ENCODE measurements at places on chromosomes 13 and 19.

GRCh38 chr19:55452749-55453346 lies 8.6 kb downstream of the ISOC2 start:
- peak; percentile 76 for DNase-seq

GRCh38 chr13:49421391-49421790 lies 22.5 kb downstream of the CAB39L start:
- no peak for DNase-seq

GRCh38 chr19:30879225-30879624 lies 470.0 kb downstream of the TSHZ3 start:
- DNase-seq = no peak

- DNase-seq = no peak
Measured at GRCh38 chr19:17510220-17510993, 1.0 kb upstream of the PGLS start.

DNA sequence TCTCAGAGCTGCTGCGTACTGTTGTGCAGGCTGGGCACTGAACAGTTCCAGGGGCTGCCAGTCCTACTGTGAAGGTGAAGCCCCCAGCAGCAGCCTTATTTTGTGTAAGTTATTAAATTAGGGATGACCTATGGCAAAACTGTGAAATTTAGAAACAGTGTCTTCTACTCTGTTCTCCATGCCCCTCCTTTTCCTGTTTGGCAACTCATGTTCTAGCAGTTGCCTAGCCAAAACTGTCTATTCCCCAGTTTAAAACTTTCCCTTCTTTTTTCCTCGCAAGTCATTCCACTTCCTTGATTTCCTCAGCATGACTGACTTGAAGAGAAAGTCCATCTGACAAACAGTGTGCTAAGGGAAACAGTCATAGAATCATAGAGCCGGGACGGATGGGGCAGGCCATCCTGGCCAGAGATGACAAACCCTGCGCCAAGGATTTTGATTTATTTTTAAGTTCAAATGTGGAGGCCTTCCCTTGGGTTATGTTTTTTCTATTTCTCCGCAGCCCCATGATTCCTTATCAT lies 78.1 kb upstream of the OLFM4 start:
- DNase-seq = no peak

DNA sequence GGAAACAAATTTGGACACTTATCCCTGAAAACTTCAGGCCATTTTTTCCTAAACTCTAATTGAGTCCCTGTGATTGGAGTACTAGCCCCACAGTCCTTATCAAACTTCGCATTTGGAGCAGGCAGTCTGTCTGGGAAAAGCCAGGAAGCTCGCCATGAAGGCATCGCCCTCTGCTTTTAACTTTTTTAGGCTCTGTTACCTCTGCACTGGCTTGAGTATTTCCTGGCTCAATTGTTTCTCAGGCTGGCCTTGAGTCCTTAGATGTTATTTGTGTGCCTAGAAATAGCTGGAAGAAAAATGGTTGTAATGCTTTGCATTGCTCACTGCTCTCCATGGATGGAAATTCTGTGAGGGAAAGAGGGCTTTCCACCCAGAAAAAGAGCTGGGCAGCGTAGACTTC lies 24.2 kb downstream of the ACTN4 start:
- DNase-seq = no peak

GRCh38 chr19:53898636-53899341 lies 10.3 kb upstream of the CACNG7 start:
- no peak for DNase-seq

GRCh38 chr13:78779608-78780007 lies 120.7 kb upstream of the OBI1 start:
- DNase-seq = no peak

DNA sequence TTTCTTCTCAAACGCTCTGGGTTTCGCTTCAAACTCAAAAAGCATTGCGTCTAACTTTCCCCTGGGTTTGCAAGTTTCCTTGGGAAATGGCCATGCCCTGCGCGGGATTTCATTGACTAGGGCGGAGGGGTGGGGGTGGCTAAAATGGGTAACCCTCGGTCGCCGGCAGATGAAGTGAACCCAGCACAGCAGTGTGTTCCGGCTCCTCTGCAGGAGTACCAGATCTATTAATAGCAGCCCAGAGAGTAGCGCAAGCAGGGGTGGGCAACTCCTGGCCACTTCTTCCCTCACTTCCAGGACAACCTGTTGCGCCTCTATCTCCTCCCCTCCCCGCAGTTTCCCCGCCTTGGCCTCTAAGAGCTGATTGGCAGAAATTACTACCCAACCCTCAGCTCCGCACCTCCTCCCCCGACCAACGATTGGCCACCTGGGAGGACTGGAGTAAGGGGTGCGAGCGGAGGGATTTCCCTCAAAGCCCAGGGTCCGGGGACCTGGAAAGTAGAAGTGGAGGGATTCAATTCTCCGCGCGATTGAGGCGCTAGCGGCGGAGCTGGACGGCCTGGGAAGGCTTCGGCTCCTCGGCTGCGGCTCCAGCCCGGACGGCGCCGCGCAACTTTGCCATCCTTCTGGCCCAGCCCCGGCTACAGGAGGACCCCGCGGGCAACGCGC lies at the start of gene FREM2:
TSS of gene FREM2 (plus strand) at position 501 of the 669 bp plus-strand sequence. CDS start 268 bp downstream, outside the sequence.
- no peak for DNase-seq

- no peak for DNase-seq
Measured at GRCh38 chr13:73466561-73466960, 407.8 kb downstream of the KLF5 start.

DNA sequence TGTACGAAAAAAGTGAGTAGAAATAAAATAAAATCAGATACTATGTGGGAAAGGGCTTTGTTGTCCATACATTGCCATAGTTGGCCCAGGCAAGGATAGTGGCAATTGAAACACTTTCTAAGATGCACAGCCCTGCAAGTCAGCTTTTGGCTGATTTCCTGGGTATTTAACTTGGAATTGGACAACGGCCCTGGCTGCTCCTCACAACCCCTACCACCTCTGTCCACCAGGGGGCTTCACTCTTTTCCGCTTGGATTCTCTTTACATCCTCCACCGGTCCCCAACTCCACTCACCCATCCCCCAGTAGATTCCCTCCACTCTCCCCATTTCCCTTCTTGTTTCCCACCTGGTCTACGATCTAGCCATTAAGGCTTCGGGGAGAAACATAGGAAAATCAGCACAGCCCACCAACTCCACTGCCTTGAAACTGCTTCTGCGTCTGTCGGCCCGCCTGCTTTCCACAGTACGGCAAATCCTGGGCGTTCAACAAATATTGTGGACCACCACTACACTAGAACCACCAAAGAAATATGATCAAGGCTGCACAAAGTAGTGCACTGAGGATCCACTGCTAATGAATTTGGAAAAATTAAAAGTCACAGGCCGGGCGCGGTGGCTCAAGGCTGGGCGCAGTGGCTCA lies 48.6 kb upstream of the GTF3A start:
- DNase-seq = peak; percentile 73

- no peak for DNase-seq
Measured at GRCh38 chr19:45451131-45451849, 16.5 kb upstream of the FOSB start.

DNA sequence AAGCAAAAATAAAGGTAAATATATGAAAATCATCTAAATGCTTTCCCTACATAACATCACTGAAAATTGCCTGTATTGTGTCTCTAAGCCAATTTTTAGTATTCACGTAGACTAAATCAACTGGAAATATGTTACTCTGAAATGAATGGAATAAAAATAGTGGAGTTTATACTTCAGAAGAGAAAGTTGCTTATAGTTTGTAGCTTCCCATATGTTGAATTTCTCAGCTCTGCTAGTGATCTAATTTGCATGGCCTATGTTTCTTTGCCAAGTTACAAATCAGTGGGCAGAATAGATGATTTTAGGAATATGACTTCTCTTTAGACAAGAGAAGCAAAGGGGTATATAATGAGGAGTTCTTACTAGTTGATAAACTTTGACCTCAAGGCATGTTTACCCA lies 850.2 kb downstream of the OLFM4 start:
- DNase-seq = no peak

- DNase-seq = peak; percentile 9
Measured at GRCh38 chr13:37476874-37477273, 121.7 kb downstream of the POSTN start.

- DNase-seq = peak; percentile 64
Measured at GRCh38 chr13:44710576-44710975, 134.4 kb upstream of the TSC22D1 start.

GRCh38 chr19:13505761-13506470 lies 363 bp downstream of the CACNA1A start:
- DNase-seq = peak; percentile 59

DNA sequence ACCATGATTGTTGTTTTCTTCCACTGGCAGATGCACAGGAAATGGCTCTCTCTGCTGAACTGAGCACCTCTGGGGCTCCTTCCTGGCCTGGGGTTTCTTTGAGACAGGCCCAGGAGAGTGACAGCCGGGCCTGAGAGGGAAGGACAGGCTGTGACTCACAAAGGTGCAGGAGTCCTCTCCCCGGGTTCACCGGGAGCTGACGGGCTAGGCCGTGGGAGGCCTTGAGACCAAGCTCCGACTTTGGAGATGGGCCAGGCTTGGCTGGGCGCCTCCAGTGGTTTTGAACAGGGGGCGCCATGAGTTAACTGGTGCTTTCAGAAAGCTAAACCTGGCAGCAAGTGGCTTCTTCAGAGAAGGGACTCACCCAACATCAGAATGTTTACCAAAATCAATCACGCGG lies 143.4 kb downstream of the URI1 start:
- DNase-seq = no peak

- no peak for DNase-seq
Measured at GRCh38 chr13:112486386-112487126, 101.4 kb downstream of the TUBGCP3 start.

- peak; percentile 50 for DNase-seq
Measured at GRCh38 chr19:15166700-15167099, 34.1 kb downstream of the NOTCH3 start.

DNA sequence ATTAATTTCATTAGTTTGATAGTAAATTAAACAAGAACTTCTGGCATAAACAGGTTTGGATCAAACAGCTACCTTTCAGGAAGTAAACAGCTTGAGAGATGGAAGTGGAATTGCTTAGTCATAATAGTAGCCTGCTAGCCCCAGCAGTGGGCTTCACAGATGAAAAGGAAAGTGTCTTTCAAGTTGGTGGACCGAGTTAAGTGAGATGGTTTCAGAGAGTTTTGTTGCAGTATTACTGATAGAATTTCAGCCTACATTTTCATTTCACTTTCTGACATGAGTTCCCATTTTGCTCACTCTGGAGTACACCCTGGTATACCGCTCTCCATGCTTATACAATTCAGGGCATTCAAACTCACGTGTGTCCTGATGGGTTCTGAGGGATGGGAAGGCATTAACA lies 2.0 kb upstream of the PTOV1 start:
- DNase-seq = no peak

- no peak for DNase-seq
Measured at GRCh38 chr13:108220041-108220440, 1.8 kb downstream of the ABHD13 start.

DNA sequence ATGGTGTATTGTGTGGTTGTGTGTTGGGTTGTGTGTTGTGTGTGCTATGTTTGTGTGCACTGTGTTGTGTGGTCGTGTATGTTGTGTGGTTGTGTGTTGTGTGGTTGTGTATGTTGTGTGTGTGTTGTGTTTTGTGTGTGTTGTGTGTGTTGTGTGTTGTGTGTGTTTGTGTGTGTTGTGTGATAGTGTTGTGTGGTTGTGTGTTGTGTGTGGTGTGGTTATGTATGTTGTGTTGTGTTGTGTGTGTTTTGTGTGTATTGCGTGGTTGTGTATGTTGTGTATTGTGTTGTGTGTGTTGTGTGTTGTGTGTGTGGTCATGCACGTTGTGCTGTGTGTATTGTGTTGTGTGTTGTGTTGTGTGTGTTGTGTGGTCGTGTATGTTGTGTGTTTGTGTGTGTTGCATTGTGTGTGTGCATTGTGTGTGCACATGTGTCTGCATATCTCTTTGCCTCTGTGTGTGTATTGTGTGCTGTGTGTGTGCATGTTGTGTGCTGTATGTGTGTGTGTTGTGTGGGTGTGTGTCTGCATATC lies 2.9 kb downstream of the C3 start:
- DNase-seq = no peak

Measured in hepatic stellate cell (primary cell).